ENCODE measurements at places on chromosomes 6 and 20.
A peak's percentile ranks its signal among the peaks of the same experiment; 100 is the strongest.

- DNase-seq = peak; percentile 54
These were observed 39.8 kb downstream of the GNAS start for GRCh38 chr20:58892141-58892931.

GRCh38 chr20:3188823-3189413 is 15.6 kb downstream of the DDRGK1 start:
- no peak for DNase-seq

GRCh38 chr6:108097882-108098281 is 23.3 kb upstream of the OSTM1 start:
- no peak for DNase-seq

- DNase-seq = no peak
These were observed 3.0 kb upstream of the HUS1B start for GRCh38 chr6:659716-660581.

DNA sequence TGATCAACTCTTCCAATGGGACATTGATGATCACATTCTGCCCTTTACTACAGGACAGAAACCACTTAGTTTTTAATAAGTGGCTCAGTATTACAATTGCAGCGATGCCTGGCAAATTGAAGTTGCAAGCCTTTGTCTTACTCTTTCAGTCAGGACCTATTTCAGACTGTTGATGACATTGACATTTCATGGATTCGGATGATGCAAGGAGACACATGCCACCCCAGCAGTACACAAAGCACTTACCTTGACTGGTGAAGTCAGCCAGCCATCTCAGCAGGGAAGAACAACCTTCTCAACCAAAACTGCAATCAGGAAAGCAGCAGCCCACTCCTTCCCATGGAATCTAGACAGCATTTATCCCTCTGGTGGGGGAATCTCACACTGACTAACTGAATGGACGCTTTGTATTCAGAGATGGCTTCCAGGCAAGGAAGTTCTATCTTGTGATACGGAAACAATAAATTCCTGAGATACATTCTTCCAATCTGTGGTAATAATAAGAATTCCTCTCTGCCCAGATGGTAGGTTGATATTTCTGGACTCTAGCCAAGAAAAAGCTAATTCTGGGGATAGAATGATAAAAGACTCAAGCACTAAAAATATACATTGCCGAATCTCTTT is 24.8 kb downstream of the NFYA start:
- DNase-seq = no peak

- DNase-seq = no peak
These were observed 200.6 kb downstream of the GMPR start for GRCh38 chr6:16438718-16439591.

- DNase-seq = no peak
These were observed 65.9 kb downstream of the BCAS1 start for GRCh38 chr20:54004445-54004844.

DNA sequence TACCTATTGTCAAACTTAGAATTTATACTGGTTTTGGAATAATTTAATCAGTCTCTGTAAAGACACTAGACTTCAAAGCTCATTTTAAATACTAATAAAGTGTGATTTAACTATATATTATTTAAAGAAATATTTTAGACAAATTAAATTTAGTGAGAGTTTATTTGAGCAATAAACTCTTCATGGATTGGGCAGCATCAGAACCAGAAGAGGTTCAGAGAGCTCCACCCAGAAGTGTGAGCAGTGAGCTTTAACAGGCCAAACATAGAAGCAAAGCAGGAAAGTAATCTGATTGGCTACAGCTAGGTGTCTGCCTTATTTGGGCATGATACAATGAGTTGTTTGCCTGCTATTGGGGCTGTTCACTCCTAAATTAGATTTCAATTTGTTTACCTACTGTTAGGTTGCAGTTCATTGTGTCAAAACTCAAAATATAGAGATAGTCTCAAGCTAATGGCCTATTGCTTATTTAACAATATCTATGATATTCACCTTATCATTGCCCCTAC is 355.1 kb upstream of the RNF217 start:
- no peak for DNase-seq

DNA sequence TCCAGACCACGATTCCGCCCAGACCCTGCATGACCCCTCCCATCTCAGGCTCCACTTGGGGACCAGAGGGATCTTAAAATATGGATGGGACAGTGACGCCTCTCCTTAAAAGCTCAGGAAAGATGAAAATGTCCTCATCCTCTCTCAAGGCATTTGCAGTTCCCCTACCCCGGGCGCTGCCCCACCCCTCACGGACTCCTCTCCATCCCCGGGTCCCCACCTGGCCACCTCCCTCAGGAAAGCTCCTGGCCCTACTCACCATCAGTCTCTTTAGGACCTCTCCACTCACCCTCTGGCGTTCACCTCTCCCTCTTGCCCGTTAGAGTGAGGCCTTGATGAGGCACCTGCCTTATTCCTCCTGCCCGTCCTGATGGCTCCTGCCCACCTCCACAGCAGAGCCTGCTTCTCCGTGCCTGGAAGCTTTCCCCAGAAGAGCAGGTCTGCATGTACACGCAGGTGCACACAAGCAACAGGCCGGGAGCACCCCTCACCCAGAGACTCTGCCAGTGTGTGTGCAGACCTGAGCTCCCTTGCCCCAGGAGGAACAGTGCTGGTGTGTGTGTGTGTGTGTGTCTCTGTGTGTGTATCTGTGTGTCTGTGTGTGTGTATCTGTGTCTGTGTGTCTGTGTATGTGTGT is 105.6 kb upstream of the NXT1 start:
- DNase-seq = no peak

- DNase-seq = no peak
These were observed 4.9 kb downstream of the OVOL2 start for GRCh38 chr20:18052856-18053255.

DNA sequence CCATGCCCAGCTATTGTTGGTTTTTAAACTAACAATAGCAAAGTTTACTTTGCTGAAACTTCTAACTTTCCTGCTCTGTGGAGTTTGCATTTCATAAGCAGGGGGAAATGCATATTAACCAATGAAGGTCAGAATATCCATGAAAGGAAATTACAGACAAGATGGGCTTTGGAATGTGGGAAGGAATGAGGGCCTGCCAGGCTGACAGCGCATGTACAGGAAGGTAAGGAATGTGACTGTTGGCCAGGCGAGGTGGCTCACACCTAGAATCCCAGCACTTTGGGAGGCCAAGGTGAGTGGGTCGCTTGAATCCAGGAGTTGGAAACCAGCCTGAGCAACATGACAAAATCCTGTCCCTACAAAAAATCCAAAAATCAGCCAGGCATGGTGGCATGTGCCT is 49.6 kb downstream of the CDK5RAP1 start:
- no peak for DNase-seq

DNA sequence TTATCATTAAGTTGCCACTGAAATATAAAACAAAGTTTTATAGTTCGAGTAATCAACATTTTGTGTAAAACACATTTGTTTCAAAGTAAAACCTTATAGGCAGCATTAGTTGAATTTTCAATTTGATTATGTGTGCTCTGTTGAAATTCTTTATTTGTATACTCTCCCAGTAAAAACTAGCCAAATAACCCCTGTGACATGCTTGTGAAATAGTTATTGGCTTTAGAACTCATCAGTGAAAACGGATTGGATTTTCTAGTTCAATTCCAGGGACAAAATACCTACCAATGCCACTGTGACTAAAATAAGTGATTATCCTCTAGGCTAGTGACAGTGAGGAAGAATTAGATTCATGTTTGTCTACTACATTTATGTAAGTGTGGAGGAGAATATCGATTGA is 212.9 kb downstream of the TMEM200A start:
- no peak for DNase-seq

- DNase-seq = no peak
These were observed 24.6 kb downstream of the CYP24A1 start for GRCh38 chr20:54148947-54149764.

DNA sequence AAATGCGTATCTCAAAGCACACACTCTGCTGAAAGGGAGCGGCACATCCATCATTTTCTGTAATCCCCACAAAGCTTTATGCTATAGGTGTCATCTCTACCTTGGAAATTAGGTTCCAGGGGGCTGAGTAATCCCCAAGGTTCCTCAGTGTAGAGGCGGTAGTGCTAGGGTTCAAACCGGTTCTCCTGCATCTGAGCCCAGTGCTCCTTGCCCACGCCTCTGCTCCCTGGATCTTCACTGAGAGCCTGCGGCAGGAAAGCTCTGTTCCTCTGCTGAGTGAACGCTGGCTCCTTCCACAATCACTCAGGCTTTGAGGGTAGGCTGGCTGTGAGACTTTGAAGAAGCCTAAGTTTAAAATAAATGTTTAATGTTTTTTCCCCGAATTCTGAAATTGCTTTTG is 24.9 kb downstream of the SLC22A23 start:
- no peak for DNase-seq

Data from stimulated activated CD8-positive, alpha-beta memory T cell treated with anti-CD3 and anti-CD28 coated beads, Interleukin-15, amount 100 ng/mL, for 4 hours (primary cell).